ENCODE measurements at places on chromosomes 12 and 14. TPM values are rescaled to one million over a fixed set of nuclear protein-coding genes. Genes with fewer than 3 reads are reported as not detected.

Gene TRIM9
- total RNA-seq = 13.4 TPM

Gene SLC35E3
- total RNA-seq = 8.4 TPM

Gene WIF1
- total RNA-seq = not detected

Gene TGFB3
- total RNA-seq = 0.91 TPM

Gene KRT78
- 0.15 TPM for total RNA-seq

Gene EFCAB11
- total RNA-seq = 13.6 TPM

Gene TAS2R8
- total RNA-seq = not detected

Gene PPFIA2
- not detected for total RNA-seq

Gene OR10P1
- not detected for total RNA-seq

All from A549 treated with Hydrocortisone at 1 μM for 4 hours (cell line).